GM10248 (cell line): ENCODE measurements at places on chromosomes 2 and 18.

DNA sequence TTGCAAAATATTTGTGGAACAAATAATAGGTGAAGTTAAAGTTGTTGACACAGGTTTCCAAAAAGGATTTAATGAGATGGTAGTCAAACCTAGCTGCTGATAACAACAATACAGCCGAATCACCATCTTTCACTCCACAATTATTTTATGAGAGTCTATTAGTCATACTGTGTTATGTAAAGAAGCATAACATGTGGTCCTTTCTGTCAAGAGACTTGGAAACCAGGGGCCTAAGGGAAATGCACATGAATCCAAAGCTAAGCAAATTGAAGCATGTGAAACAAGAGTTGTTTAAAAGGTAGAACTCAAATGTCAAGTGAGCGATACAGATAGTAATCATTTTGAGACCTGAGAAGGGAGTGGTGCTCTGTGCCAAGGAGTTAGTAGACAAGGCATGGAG, 16.0 kb downstream of the CD28 start:
- DNase-seq = no peak

DNA sequence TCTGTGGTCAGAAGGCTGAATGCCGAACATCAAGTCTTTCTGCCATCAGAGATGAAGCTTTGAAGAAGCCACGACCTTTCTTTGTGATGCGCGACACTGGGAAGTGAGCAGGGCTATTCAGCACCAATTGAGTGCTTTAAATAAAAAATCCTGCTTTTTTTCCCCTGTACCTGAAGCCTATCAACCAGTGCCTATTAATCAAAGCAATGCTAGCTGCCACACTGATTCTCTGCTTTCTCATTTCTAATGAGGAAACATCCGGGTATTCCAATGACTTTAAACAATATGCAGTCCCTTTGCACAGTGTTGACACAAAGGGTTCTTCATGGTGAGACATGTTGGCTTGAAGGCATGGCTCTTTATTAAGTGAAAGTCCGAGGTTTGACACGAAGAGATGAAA, 88.0 kb downstream of the GALR1 start:
- DNase-seq = no peak

GRCh38 chr2:59774821-59775433, 778.5 kb downstream of the BCL11A start:
- DNase-seq = no peak

GRCh38 chr2:26691161-26691560, 1.4 kb upstream of the KCNK3 start:
- no peak for DNase-seq

DNA sequence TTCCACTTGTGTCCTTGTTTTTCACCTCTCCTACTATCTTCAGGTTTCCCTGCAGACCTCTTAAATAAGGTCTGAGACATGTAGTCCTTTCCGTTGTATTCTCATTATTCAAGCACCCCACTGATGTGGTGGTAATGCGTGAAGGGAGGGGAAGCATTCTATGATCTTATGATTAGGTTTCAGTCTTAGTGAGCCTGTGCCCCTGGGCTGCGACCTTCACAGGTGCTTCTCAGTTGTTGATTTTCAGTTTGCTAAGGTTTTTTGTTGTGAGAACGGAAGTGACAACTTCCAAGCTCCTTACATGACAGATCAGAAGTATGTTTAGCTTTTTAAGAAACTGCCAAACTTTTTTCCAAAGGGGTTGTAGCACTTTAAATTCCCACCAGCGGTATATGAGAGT, 41.3 kb downstream of the VPS54 start:
- DNase-seq = peak; percentile 30

DNA sequence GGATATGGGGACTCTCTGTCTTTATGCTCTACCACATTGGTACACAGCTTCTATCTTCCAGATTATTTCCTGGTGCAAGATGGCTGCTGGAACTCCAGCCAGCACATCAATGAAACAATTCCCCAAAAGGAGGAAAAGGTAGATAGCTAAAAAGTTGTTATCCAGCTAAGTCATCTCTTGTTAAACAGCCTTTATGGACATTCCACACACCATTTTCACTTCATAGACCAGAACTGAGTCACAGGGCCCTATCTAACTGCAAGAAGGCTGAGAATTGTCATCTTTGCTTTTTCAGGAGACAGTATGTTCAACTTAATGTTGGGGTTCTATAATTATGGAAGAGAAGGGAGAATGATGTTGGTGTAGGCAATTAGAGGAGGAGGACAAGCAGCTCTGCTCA, 133.3 kb upstream of the NOSTRIN start:
- DNase-seq = no peak

GRCh38 chr2:109110170-109110569, 18.8 kb upstream of the SH3RF3 start:
- DNase-seq = no peak

DNA sequence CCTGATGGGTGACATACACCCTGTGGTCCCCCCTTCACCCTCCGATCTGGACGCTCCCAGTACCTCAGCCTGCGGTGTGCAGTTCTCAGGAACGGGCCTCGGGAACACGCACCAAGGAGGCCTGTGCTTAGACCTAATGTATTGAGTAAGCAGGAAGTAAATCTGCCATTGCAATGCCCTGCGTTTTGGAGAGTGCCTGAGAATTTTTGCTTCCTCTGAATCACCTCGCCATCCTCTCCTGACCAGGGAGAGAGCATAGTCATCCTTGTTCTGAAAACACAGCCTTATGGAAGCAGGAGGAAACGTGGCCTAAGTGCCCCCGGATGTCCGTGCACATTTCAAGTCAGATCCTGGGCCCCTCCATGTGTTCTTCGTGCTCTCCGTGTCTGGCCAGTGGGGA, 272.2 kb downstream of the NDUFA10 start:
- DNase-seq = no peak

GRCh38 chr2:33958591-33958990, 359.5 kb upstream of the FAM98A start:
- no peak for DNase-seq

- no peak for DNase-seq
Measured at GRCh38 chr18:39721712-39722111, 2156.1 kb upstream of the CELF4 start.
